ENCODE measurements at places on chromosomes 2 and 18. TPM values are rescaled to one million over a fixed set of nuclear protein-coding genes. Genes with fewer than 3 reads are reported as not detected.

DNA sequence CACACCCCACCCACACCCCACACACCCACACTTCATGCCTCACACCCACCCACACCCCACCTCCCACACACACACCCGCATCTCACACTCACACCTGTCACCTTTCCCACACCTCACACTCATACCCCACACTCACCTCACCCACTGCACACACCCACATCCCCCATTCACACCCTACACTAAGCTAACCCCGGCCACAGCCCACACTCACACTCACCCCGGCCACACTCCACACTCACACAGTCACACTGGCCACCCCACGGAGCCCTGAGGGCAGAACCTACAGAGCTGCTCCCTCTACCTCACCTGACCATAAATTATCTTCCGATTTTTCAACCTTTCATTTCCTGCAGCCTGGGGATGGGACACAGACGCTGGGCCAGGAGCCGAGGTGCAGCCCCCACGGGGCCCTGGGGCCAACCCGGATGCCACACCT lies 241.3 kb downstream of the HDAC4 start:
- no peak for DNase-seq

GRCh38 chr2:136068581-136069227 lies 49.2 kb downstream of the CXCR4 start:
- DNase-seq, result no peak

DNA sequence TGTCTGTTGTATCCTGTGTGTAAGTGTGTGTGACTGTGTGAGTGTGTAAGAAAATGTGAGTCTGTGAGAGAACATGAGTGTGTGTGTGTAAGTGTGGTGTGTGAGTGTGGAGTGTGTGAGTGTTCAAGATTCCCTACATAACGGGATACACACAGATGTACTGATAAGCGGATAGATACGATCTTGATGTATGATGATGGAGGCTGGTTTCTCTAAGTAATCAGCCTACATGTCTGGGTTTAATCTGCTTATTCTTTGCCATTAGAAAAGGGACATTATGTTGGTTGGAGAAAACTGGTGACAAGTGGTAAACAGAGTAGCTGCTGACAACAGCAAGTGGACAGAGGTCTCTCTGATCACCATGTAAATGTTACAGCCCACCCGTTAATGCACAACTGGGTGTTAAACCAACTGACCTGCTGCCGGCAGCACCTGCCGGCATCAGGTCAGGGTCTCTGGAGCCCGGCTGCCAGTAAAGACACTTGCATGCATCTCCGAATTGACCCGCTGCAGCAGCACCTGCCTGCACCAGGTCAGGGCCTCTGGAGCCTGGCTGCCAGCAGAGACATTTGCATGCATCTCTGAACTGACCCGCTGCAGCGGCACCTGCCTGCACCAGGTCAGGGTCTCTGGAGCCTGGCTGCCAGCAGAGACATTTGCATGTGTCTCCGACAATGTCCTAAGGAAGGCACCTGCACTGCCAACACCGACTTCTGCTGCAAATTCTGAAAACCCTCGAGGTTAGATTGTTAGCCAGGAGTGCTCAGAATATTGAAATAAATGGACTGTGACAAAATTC lies 87.5 kb downstream of the MBP start:
- no peak for DNase-seq

DNA sequence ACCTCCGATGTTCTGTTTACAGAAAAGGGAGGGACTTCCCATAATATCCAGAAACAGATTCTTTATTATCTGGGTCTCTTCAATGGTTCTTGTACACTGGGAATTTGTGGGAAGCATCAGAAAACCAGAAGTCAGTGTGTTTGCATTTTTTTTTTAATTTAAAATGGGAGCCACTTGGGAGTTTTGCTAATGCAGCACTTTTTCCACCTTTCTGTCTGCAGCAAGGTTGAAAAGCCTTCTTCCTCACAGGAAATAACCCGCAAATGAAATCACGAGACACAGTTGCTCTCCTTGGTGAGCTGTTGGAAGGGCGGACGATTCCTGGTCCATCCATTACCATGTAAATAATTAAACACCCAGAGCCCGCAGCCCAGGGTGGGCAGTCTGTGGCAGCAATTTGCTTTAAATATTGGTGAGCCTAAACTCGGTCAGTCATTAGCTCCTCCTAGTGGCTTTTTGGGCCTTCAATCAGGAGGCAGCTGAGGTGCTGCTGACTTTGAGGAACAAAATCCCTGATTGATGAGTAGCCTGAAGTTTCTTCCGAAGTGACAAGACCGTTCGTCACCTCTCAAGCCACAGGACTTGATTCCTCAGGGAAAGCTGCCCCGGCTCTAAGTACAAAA lies 471.5 kb downstream of the EPHA4 start:
- DNase-seq, result no peak

DNA sequence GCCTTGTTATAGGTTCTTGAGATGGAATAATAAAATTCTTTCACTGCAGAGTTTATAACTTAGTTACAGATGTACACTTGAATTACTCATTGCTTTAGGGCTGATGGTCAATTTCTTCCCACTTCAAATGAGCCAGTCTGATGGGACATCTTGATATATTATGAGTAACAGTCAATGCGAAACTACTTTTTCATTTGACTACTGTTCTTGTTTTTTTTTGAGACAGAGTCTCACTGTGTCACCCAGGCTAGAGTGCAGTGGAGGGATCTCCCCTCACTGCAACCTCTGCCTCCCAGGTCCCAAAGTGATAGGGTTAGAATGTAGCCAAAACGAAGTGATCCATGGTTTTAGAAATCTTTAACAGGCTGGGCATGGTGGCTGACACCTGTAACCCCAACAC lies 57.1 kb downstream of the ST3GAL5 start:
- no peak for DNase-seq

- no peak for DNase-seq
Observed at GRCh38 chr18:50158866-50159653, 35.9 kb downstream of the MYO5B start.

DNA sequence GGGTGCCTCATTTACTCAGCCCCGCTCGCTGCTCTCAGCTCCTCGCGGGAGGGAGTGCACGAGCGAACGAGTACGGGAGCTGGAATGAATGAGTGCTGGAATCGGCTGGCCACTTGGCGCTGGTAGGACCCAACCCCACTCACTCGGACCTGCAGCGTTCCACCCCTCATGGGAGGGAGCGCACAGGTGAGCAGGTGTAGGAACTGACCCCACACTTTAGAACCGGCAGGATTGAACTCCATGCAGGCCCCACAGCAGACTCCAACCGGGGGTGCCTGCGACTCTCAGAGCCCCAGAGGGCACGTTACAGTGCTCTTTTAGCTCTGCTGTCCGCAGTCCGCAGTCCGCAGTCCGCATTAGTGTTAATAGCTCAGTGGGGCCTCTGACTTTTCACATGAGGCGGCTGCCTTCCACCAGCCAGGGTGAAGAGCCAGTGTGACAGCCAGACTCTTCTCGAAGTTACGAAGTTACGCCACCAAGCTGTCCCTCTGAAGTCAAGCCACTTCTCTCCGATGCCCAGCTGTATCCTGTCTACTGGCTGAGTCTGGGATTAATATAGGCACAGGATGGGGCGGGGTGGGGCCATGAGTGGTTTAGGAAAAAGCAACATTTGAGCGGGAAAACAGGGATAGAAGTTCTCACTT lies 102.7 kb upstream of the ARHGAP15 start:
- DNase-seq, result peak; percentile 9

DNA sequence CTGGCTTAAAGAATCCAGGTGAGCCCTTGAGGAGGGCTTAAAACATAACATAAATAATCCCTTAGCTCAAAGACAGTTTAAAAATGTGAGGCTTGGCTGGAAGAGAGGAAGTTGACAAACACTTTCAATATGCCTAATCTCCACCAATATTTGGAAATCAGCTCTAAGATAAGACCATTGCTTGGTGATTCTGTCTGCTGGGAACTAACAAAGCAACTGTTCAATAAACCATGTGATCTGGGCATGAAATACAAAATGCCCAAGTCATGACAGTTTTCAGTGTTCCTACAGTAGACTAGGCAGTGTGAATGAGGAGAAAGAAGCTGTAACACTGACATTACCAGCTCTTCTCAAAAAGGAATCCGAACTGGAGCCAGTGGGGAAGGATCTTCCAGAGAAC lies 10.7 kb downstream of the MFF start:
- no peak for DNase-seq

DNA sequence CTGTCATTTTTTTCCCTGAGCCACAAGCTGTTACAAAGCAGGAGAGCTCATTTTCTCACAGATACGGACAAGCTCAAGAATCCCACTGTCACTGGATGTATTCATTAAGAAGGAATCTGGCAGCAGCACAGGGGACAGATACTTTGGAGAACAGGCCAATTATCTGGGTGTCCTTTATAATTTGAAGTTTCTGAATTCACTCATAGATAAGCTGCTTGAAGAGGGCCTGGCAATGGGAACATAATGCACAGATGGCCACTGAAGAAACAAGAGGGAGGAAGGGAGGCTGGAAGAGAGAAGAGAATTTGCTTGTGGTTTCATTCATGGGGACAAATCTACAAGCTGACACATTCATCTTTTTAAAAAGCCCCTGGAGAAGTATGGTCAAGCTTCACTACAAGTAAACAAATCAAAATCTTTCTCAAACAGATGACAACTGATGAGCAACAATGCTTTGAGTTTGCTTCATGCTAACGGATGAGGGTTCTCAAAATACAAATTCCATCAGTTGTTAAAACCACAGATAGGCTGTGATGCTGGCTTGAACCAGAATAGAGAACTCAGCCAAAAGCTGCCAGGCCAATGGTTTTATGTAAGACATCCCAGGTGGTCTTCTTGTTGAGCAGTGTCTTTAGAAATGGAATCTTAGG lies 11.9 kb downstream of the BCL2 start:
- DNase-seq, result no peak

- DNase-seq, result no peak
Observed at GRCh38 chr2:143085125-143085784, 44.0 kb upstream of the ARHGAP15 start.

DNA sequence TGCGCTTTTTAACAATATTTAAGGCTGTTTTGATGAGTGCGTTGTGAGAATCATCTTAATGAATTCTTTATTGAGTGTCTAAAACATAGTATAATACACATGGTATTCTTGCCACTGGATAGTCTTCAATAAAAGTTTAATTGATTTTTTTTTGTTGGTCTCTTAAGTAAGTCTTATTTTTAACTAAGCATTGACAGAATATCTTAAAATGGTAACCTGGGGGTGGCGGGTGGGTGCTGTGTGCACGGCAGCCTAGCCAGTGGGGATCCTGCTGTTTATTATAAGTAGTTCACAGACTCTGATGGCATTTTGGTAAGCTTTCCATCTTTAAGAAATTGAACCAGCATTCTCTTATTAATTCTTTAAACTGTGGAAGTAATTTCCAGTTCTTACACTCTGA lies 6.0 kb downstream of the SOX11 start:
- DNase-seq, result no peak

- DNase-seq, result no peak
Observed at GRCh38 chr2:144348846-144349245, 171.1 kb downstream of the ZEB2 start.

- no peak for DNase-seq
Observed at GRCh38 chr2:201777869-201778268, 2.9 kb downstream of the ALS2 start.

- no peak for DNase-seq
Observed at GRCh38 chr2:235776531-235776930, 282.7 kb downstream of the AGAP1 start.

DNA sequence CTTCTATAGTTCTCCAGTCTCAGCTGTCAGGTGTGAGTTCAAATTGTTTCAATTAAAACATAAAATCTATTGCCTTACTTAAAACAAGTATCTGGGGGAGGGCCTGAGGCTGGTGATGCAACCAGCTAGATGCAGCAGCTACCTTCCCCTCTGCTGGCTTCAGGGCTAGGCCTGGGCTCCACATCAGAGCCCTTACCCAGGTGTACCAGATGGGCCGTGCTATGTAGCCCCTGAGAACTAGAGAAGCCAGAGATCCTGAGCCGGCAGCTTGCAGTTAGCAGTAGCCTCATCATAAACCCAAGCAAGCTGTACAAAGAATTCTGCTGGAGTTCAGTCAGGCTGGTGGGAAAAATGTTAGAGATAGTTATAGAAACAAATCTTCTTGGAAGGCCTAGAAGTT lies 97.7 kb upstream of the ACAA2 start:
- DNase-seq, result no peak

DNA sequence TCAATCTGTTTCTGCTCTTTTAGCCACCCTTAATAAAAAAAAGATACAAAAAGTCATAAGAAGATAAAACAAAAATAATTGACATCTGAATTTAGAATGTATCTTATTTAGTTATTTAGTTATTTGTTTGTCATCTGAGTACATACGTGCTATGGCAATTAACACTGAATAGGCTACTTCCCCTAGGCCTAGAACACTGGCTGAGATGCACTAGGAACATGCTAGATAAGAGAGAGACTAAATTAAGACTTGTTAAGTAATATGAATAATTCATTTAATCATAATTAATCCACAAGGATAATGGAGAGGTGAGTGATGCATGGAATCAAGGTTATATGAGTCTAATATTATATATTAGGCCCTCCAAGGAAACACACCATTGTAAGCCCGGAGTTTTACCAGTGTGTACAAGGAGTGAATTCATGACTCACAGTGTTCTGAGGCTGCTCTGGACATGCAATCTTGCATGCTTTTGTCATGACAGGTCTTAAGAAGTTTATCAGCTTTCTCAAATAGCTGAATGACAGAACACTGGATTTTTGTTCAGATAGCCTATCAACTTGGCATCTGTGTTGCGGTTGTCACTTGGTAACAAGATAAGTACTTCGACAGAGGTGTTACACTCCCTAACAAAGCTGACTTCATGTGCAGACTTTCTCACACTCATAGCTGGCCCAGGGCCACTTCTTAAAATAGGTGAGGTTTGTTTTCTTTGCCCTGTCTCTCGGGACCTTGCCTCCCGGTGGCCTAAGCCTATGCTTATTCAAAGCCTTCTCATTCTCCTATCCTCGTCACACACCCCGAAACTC lies 5.0 kb upstream of the SERPINB2 start:
- DNase-seq, result peak; percentile 12

GRCh38 chr2:80323610-80324009 lies 19.1 kb upstream of the LRRTM1 start:
- DNase-seq, result no peak

TGFA gene
- 7.8 TPM for total RNA-seq

RMC1 gene
- total RNA-seq, result 31.5 TPM

MRO gene
- not detected for total RNA-seq

WDR54 gene
- total RNA-seq, result 32.3 TPM

CFAP221 gene
- not detected for total RNA-seq

LRP1B gene
- not detected for total RNA-seq

TRAPPC12 gene
- 49.4 TPM for total RNA-seq
